ENCODE measurements at places on chromosomes 6 and 20.

DNA sequence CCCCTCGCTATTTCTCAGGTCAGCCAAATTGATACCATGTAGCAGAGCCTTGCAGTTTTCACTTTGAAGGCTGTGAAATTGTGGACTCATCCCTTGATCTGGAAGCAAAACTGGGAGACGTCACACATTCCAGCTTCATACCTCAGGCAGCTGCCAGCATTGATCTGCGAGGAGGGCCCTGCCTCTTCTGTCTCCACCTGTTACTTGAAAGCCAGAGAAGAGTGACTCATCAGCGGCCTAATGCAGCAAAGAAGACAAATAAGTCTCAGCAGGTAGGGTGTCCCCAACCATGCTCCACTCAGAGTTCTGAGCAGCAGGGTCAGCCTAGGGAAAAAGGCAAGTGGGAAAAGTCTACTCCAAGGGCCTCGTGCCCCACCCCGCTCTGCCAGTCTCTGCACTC lies 69.4 kb upstream of the BMP2 start:
- no peak for DNase-seq

DNA sequence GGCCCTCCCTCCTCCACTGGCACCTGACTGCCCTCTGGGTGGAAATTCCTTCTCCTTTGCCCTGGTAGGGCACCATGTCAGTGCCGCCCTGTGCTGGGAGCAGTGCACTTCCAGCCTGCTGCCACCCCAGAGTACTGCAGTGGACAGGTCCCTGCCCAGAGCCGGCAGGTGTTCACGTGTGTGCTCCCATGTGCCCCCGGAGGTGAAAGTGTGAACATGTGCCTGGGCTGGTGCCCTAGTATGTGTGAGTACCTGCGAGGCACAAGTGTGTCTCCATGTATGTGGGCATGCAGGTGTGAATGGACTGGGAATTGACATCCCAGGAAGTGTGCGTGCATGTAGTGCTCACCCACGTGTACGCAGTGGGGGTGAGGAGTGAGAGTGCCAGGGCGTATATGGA lies 29.4 kb downstream of the SDCBP2 start:
- no peak for DNase-seq

GRCh38 chr6:117555882-117556498 lies 46.3 kb downstream of the GOPC start:
- DNase-seq = peak; percentile 80

GRCh38 chr6:51057296-51057695 lies 238.6 kb downstream of the TFAP2B start:
- DNase-seq = no peak

DNA sequence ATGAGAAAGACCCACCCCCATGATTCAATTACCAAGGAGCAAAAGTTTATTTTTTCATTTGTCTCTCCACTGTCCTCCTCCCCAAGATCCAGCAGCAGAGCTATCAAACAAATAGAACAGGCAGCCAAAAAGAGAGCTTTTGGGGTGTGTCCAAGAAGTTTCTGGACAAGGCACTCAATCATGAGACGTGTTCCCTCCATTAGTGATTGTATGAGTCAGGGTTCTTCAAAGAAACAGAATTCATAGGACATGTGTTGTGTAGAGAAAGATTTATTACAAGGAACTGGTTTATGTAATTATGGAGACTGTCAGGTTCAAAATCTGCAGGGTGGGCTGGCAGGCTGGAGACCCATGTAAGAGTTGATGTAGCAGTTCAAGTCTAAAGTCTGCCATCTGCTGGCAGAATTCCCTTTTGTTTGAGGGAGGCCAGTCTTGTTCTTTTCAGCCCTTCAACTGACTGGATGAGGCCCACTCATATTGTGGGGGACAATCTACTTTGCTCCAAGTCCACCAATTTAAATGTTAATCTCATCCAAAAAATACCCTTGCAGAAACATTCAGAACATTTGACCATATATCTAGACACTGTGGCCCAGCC lies 248.1 kb upstream of the OPRM1 start:
- DNase-seq = no peak

DNA sequence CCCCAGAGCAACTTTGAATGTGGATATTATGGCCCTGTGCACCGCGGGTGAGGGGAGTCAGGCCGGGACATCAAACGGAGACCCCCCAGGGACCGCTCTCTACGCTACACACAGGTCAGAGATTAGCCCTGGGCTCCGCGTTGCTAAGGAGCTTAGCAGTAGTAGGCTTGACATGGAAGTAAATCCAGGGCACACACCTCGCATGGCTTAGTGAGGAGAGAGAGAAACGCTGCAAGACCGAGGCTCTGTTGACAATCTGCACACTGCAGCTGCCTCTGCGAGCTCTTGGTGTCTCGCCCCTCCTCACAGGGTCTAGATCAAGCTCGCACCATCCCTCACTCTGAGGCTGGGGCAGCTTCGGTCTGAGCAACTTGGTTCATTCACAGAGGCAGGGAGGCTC lies 116.1 kb upstream of the CDH4 start:
- peak; percentile 75 for DNase-seq

DNA sequence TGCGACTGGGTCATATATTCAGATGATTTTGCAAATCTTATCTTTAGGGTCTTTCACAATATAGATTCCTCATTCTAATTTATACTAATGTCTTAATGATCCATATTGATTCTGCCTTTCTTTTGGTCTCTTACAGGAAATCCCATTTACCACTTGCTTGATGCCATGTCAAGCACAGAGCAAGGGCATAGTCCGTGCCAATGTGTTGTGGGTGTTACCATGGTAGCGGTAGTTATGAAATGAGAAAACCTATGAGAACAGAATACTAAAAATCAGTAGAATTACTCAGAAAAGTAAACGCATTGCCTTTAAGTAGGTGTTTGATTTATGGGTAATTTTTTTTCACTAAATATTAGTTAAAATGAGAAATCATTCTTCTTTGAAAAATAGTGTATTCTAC lies 153.9 kb upstream of the RAB32 start:
- no peak for DNase-seq

DNA sequence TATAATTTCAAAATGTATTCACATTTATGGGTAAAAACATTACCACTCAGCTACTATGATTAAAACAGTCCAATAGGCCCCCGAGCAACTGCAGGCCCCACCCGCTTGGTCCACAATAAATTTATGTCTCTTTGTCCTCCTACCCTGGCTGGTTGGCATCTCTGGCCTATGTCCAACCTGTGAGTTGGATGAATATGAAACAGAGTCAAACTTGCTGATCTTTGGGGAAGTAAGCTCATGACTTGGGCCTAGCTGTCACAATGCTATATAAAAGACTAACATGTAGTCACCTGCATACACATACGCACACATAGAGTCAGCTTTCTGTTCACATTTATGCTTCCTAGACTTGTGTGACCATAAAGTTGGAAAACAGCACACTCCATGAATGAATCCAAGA lies 20.5 kb downstream of the MAP7 start:
- DNase-seq = no peak

DNA sequence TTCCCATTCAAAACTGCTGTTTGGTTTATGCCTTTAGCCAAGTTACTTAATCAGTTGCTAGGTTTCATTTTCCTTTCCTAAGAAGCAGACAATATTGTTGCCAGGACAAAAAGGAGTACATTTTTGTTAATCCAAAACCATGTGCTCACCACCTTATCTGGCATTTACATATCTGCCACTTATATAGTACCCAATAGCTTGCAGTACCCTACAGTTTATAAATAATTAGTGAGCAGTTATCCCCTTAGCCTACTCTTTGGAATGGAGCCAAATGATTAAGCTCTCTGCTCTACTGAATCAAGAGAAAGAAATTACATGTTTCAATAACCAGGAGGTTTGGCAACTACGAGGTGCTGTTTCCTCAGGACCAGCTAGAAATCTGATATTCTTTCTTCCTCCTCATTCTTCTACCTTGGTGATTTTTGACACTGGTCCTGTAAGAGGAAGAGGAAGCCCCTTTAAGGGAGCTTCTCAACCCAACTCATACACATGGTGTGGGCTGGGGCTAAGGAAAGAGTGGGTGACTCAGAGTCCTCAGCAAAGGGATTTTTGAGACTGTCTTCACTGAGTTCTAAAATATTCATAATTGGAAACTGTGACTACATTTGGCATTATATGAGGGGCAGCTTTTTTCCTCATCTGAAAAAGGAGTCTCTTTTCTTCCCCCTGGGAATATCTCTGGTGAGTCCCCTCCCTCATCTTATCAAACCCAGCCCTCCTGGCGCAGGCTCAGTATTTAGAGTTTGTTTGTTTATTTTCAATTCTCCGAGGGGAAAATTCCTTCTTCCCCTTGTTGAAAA lies 1.5 kb downstream of the ZNFX1 start:
- DNase-seq = peak; percentile 78

GRCh38 chr6:19121521-19121920 lies 715.6 kb upstream of the ID4 start:
- DNase-seq = no peak

DNA sequence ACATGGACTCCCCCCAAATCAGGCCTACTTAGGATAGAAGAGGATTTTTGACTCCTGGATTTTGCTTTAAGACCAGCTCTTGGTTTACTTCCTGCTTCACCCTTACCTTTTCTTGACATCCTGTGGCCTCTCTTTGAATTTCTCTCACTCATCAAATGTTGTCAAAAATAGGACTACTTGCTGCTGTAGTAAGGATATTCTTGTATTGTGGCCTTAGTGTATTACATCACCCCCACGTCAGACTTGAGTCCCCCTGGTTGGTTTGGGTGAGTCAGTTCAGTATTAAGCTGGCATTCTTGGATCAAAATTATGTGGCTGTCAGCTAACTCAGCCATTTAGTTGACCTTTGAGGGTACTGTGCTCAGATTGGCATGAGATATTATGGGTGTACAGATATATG lies 1.1 kb downstream of the TPX2 start:
- no peak for DNase-seq

DNA sequence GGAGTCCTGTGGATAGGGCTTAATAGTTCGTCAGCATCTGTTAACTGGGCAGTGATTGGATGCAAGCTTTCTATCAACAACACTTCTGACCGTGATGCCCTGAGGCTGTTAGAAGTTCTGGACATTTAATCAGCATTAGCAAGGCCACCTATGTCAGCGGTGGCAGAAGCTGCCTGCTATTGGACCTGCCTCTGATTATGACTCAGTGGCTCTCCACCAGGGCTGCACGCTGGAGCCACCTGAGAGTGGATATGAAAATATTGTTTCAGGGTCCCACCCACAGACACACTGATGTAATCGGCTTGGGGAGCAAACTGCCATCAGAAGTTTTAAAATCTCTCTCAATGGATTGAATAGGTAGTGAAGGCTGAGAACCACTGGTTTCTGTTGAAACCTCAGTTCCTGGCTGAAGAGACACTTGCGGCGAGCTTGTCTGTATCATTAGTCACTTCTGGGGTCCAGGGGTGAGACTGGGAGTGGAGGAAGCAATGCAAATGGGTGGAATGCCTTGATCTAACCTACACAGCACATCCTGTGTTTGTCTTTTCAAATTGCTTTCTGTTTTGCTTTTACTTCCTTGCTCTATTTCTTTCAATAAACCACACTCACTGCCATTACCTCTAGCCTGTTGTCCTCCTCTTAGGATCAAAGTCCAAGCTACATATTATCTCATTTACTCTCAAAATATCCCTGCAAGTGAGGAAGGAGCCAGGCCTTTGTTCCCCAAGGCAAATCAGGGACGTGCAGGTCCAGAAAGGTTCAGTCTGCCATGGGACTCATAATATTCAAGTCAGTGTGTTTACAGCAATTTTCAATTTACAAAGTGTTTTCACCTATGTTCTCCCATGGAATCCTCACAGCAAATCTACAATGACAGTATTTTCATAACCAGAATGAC lies 4.2 kb downstream of the CLIC5 start:
- DNase-seq = no peak
